ENCODE measurements at places on chromosomes 13 and 19. TPM values are rescaled to one million over a fixed set of nuclear protein-coding genes. Genes with fewer than 3 reads are reported as not detected.

Gene CEACAM5
- total RNA-seq = not detected

Gene LGALS7B
- not detected for total RNA-seq

Gene FPR2
- 3.8 TPM for total RNA-seq

Gene EBPL
- 44.3 TPM for total RNA-seq

Gene F10
- total RNA-seq = 85.3 TPM

Measured in liver (tissue), 10 donors.